ENCODE measurements at places on chromosomes 2 and 18. TPM values are rescaled to one million over a fixed set of nuclear protein-coding genes. Genes with fewer than 3 reads are reported as not detected.

The CNDP1 gene
- total RNA-seq: not detected

The LINC00305 gene
- total RNA-seq: not detected

DNA sequence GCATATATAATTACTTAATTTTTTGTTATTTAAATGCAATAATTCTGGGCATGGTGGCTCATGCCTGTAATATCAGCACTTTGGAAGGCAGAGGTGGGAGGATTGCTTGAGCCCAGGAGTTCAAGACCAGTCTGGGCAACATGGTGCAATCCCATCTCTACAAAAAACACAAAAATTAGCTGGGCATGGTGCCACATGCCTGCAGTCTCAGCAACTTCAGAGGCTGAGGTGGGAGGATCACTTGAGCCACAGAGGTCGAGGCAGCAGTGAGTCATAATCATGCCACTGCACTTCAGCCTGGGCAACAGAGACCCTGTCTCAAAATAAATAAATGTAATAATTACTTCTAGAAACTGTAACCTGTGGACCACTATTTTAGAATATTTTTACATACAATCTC lies 21.5 kb upstream of the TMEM87B start:
- H3K4me1 ChIP-seq: peaks cover 8% of the 10 kb centered on the region
- peaks cover 24% of the 10 kb centered on the region for H3K27me3 ChIP-seq
- no peak overlapping the region for H3K27ac ChIP-seq
- DNase-seq: no peak
- no peak overlapping the region for H3K4me3 ChIP-seq

DNA sequence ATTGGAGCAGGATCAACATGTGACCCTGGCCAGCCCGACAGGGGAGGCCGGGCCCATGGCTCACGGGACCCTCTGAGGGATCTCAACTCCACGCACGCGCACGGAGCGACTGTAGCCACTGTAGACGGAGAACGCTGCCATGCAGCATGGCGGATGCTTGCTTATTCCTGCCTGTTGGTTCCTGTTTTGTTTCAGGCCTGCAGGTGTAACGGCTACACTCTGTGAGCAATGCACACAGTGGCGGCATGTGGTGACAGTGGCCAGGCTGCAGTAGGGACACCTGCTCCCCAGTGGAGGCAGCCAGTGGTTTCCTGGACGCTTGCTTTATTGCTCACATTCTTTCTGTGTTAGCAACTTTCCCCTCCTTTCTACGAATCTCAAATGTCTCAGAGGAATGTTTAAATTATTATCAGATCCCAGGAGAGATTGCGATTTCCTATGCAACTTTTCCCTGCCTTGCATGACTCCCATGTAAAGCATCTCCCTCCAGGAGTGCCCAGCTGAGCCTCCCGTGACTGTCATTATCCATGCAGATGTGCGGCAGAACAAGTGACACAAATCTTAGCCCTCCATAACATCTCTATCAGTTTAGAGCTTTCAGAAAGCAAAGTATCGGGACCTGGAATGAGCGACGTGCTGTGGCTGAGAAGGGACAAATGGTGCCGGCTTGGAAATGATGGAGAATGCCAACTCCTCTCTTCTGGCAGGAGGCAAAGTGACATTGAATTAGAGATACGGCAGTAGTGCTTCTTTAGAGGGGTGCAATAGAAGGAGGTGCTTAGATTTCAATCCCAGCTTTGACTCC lies 209.7 kb downstream of the ASB1 start:
- no peaks in the 10 kb centered on the region for H3K36me3 ChIP-seq
- peaks cover 13% of the 10 kb centered on the region for H3K27me3 ChIP-seq
- no peak for DNase-seq

GRCh38 chr2:241514553-241514952 lies 6.2 kb upstream of the STK25 start:
- H3K4me3 ChIP-seq: no peak overlapping the region
- no peaks in the 10 kb centered on the region for H3K27me3 ChIP-seq
- H3K4me1 ChIP-seq: peaks cover 25% of the 10 kb centered on the region
- peaks cover 9% of the 10 kb centered on the region for H3K36me3 ChIP-seq

GRCh38 chr2:66364495-66365333 lies 70.2 kb upstream of the MEIS1 start:
- no peak overlapping the region for H3K4me3 ChIP-seq
- no peaks in the 10 kb centered on the region for H3K27me3 ChIP-seq
- H3K4me1 ChIP-seq: no peaks in the 10 kb centered on the region
- no peak for DNase-seq
- no peak overlapping the region for H3K27ac ChIP-seq
- H3K36me3 ChIP-seq: no peaks in the 10 kb centered on the region

Data from activated T-cell treated with anti-CD3 and anti-CD28 coated beads, Interleukin-2, amount 50 U/mL, for 72 hours (primary cell).